Aorta (tissue), 5 donors: ENCODE measurements at places on chromosomes 4 and X. TPM values are rescaled to one million over a fixed set of nuclear protein-coding genes. Genes with fewer than 3 reads are reported as not detected.

The MAGEA2 gene
- total RNA-seq: not detected

DNA sequence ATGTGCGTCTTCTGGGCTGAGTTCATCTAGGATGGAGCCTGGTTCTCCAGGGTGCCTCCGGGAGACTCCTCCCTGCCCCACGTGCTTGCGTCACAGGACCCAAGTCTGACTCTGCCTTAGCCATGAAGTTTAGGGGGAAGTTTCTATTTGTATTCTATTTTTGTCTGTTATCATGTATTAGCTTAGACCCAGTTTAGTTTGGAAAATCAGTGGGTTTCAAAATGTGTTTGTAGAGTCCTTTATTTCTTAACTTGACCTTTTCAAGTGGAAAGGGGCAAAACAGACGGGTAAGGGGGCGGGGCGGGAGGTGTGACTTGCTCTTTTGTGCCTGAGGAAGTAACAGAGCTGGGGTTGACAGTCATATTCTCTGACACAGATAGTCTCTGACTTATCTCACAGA, 86.0 kb downstream of the HTT start:
- no peak for DNase-seq

The FANCB gene
- total RNA-seq: 1.7 TPM

- DNase-seq: no peak
These were observed 24.1 kb upstream of the WFS1 start for GRCh38 chr4:6245246-6246169.

The CT45A2 gene
- total RNA-seq: not detected

- no peak for DNase-seq
These were observed 157.4 kb downstream of the PALLD start for GRCh38 chr4:168654104-168654847.

- DNase-seq: no peak
These were observed 9.4 kb downstream of the DAPP1 start for GRCh38 chr4:99826016-99826415.

DNA sequence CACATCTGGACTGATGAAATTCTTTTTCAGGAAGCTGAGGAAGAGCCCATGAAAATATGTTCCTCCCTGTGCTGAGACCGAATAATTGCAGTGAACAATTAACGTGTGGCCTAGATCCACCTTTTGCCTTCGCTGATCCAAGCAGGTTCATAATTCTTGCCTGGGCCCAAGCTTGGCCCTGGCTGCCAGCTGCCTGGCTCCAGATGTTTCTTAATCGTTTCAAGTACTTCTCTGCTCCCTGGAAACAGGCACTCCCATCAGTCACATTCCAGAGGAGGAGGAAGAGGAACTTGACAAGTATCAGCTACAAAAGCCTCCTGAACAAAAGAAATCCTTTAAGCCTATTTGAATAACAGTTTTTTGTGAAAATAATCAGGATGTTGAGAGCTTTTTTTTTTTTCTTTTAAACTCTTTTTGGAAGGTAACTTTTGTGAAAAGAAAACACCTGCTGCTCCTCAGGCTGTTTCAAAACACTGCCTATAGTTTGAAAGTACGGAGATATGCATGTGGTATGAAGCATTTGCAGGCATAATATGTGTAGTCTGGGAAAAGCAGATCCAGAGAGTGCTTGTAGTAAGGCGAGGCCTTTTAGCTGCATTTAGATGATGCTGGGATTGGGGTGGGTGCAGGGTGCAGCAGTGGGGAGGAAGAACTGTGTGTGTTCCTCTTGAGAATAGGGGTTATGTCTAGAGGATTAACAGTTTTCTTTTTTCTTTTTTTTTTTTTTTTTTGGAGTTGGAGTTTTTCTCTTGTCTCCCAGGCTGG, 154.4 kb downstream of the PTTG2 start:
- DNase-seq: no peak

The GC gene
- not detected for total RNA-seq

DNA sequence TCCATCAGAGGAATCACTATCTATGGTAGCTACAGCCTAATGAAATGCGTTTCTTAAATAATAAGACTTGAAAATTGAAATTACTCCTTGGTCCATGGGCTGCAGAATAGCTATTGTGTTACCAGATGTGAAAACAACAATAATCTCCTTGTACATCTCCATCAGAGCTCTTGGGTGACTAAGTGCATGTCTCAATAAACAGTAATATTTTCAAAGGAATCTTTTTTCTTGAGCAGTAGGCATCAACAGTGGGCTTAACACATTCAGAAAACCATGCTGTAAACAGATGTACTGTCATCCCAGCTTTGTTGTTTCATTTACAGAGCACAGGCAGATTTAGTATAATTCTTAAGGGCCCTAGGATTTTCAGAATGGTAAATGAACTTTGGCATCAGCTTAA, 67.3 kb downstream of the GLUD2 start:
- no peak for DNase-seq

DNA sequence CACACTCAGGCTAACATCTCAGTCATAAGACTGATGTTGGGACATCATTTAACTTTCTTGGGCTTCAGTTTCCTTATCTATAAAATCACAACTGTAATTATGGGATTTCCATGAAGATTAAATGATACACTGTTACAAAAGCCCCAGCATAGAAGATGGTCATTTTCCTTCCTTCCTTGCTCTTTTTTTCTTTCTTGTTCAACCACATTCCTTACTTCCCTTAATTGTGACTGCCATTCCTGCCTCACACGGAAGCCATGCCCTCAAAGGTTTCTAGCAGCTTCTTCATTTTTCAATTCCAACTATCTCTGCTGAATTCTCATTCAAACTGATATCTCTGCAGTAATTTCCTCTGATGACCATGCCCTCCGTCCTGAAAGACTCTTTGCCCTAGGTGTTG, 311.8 kb downstream of the PPP3CA start:
- no peak for DNase-seq

DNA sequence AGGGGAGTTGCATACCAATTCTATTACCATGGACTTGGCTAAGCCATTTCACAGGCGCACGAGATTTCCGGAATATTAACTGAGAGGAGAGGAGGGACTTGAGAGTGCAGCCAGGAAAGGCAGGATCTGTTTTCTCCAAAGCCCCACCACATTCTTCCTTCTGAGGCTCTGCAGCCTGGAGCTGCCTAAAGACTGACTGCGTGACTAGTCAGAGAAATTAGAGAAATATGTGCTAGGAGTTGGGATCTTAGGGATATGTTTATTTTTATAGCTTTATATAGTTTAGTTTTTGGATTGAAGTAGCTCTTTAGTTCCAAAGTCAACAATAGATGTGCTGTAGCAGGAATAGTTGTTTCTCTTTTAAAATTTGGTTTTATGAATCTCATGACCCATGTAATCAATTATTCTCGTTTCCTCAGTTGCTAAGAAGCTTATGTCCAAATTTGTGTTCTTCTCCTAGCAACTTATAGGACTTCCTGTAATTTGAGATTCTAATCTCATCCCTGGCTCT, 300.1 kb upstream of the DDX53 start:
- DNase-seq: no peak

The UGT2B7 gene
- not detected for total RNA-seq

The TCP11X2 gene
- total RNA-seq: not detected

DNA sequence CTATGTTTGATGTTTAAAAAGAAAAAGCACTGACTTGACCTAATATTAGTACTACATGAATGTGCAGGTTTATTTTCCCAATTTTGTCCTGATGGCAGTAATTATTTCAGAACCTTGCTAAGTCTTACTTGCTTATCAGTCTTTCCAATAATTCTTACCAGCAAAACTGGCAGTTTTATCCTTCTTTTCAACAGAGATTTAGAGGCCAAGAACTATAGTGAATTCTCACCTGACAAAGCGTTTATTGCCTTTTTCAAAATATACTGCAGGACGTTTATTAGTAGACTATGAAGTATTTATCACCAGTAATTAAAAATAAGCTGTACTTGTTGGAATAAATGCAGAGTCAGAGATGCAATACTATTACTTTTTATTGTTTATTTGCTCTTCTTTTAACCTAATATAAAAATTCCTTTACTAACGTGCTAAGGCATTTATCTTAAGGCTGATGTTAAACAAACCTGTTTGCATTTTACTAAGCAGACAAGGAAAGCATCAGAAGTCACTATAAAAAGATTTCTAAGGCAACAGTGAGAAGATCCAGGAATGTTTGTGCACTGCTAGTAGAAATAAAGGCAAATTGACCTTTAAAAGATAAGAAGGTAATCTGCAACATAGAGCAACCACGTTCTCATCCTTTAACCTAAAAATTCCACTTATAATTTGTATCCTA, 80.3 kb upstream of the NOCT start:
- no peak for DNase-seq

DNA sequence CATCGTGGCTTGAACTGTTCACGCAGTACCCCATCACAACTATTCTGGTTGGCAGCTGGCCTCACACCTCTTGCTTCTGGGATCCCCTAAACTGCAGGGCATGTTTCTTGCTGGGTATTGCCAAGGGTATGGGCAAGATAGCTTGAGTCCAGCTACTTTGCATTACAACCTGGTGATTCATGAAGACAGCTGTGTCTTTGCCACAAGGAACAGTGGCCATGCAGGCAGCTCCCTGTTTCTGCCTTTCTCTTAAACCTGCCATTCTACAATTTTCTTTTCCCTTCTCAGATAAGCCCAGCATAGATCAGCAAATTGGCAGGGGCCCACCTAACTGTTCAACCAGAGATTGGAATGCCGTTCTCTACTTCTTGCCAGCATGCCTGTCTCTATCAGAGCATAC, 42.8 kb downstream of the TENM3 start:
- no peak for DNase-seq
